AML-193 (cell line): ENCODE measurements at places on chromosomes 3 and 15.

DNA sequence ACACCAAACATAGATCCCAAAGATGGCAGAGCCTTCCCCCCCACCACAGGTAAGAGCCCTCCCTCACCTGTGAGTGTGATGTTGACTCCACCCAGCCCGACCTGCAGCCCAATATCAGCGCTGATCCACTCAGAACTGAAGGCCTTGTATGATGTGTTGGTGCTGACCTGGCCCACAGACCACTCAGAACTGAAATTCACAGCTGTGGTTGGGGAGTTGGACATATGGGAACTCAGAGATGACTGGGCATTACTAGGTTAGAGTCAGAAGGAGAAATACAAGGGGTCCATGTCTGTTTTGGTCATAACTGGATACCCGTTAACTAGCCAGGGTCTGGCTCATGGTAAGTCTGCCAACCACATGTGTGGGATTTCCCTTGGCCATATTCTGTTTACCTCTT, 6.9 kb downstream of the DUOXA2 start:
- no peak for DNase-seq

GRCh38 chr15:98889930-98890695, 117.5 kb downstream of the PGPEP1L start:
- no peak for DNase-seq

GRCh38 chr3:136929977-136930670, 27.7 kb upstream of the IL20RB start:
- no peak for DNase-seq

- DNase-seq = no peak
These were observed 1.4 kb downstream of the PEAK1 start for GRCh38 chr15:77418391-77418965.

DNA sequence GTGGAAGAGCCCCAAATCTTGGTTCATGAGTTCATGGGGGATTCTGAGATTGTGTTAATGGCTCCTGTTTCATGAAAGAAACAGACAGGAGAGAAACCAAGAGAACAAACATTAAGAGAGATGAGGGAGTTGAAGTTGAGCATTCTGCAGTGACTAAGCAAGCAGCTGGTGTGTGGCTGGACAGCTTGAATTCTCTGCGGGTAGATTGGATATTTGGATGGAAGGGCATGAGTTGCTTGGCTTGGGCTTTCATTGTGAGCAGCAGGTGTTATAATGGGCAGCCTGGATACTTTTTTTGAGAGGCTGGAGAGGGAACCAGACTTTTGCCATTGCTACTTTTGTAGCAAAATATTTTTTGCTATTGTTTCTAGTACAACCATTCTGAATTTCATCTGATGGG, 346.8 kb upstream of the SATB1 start:
- DNase-seq = no peak

DNA sequence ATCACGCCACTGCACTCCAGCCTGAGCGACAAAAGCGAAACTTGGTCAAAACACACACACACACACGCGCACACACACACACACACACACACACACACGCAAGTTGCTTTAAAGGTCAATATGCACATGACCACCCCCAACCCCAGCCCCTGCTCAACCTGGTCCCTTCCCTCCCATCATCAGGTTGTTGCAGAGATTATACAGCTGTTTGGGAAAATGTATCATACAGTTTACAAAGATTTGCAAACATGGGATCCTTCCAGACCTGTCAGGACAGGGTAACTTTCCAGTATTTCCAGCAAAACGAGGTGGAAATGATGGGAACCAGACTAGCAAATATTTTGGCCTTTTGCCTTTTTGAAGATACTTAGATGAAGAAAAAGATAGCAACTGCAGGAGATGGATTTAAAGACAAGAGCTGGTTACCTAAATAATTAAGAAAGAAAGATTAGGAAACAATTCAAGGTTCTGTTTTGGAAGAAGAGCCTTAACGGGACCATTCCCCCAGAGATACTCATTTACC, 80.2 kb downstream of the TNIK start:
- no peak for DNase-seq

GRCh38 chr15:39273717-39274411, 307.0 kb upstream of the THBS1 start:
- no peak for DNase-seq

GRCh38 chr3:55549177-55549576, 62.1 kb upstream of the WNT5A start:
- no peak for DNase-seq

GRCh38 chr15:38308797-38309196, 56.2 kb downstream of the SPRED1 start:
- DNase-seq = no peak

- DNase-seq = no peak
These were observed 23.0 kb downstream of the ACSBG1 start for GRCh38 chr15:78211189-78211921.

- DNase-seq = no peak
These were observed 226.4 kb downstream of the SCAPER start for GRCh38 chr15:76678766-76679165.

- DNase-seq = no peak
These were observed 33.0 kb upstream of the ARL14 start for GRCh38 chr3:160643994-160644393.

DNA sequence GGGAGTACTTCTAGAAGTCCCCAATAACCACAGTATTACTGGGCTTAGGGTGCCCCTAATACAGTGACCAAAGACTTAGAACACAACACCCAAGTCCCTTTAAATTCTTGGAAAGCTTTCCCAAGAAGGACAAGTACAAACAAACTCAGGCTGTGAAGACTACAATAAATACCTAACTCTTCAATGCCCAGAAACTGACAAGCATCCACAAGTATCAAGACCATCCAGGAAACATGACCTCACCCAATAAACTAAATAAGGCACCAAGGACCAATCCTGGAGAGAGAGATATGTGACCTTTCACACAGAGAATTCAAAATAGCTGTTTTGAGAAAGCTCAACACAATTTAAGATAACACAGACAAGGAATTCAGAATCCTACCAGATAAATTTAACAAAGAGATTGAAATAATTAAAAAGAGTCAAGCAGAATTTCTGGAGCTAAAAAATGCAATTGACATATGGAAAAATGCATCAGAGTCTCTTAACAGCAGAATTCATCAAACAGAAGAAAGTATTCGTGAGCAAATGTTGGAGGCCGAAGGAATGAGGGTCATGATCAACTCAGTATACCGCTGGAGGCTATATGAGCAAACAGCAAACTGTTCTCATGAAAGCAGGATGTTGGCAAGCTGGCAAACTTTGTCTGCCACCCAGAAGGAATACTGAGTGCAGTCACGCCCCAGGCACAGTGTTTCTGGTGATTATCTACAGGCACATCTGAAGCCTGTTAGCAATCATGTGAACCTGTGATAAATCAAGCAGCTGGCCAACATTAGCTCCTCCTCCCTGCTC, 87.0 kb upstream of the NECTIN3 start:
- no peak for DNase-seq

- DNase-seq = no peak
These were observed 45.6 kb downstream of the PRKCI start for GRCh38 chr3:170267793-170268192.

- DNase-seq = no peak
These were observed 19.3 kb upstream of the ZNF148 start for GRCh38 chr3:125394406-125394805.

GRCh38 chr3:3212781-3213440, 33.4 kb upstream of the CRBN start:
- DNase-seq = no peak

GRCh38 chr3:29332195-29332637, 51.3 kb downstream of the RBMS3 start:
- DNase-seq = no peak

GRCh38 chr3:186053954-186054791, 54.7 kb downstream of the ETV5 start:
- DNase-seq = no peak

DNA sequence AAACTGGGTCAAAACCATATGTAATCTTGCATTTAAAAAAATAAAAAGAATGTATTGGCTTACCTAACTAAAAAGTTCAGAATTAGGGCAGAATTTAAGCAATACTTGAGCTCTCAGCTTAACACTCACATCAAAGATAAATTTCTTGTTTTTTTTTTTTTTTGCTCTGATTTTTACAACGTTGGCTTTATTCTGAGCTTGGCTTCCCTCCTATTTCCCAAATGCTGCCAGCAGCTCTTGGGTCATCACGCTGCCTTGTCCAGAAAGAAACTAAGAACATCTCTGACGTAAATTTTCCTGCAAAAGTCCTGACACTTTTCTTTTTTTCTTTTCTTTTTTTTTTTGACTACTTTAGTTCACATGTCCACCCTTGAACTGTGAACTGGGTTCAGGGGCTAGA, 150.6 kb upstream of the TGFBR2 start:
- DNase-seq = no peak

GRCh38 chr15:90765531-90765930, 48.4 kb downstream of the BLM start:
- DNase-seq = no peak

GRCh38 chr3:151107177-151107576, 21.7 kb downstream of the MED12L start:
- DNase-seq = no peak

DNA sequence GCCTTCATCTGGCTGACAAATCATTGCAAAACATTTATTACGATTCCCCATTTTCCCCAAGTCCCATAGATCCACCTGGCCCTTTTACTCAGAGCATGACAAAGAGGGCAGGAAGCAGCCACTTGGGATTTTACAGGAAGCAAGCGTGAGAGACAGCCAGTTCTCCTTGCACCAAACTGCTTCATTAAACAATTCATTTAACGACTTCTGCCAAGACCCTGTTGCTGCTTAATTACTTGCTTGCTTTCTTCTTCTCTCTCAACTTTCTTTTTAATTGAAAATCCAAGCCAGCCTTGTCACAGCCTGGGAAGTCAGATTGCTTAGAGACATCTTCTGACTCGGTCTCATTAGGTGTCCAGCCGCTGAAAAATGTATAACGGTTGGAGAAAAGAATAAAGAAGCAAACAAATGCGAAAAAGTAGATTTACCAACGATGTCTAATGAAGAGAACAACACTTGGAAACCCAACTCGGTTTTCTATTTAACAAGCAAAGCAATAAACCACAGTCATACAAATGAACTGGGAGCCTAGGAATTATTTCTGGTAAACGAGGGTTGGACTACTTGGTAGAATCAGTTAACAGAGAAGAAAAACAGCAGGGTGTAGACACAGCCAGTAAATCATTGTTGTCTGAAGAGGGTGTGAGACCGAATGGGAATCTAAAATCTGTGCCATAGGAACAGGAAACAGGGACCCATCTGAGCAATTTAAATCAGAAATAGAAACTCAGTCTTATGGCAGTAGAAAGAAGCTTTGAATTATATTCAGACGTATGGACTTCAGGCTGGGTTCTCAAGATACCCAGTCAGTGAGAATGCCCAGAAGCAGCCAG, 298.3 kb downstream of the LRRC3B start:
- no peak for DNase-seq

DNA sequence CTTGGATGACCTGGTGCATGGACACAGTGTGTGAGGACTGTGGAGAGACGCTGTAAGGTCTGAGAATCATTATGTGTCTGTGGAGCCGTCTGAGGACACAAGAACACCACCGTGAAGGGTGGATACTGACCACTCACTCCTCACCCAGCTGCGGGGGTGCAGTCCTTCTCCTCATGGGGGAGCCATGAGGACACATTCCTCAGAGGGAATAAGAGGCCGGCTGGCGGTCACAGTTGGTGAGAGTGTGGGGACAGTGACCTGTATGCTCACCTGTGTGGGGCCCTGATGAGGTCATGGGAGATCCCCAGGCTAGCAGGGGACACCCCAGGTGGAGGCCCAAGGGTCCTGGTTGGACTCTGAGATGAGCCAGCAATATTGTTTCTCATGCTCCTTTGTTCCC, 2.5 kb upstream of the TRPM1 start:
- DNase-seq = no peak

DNA sequence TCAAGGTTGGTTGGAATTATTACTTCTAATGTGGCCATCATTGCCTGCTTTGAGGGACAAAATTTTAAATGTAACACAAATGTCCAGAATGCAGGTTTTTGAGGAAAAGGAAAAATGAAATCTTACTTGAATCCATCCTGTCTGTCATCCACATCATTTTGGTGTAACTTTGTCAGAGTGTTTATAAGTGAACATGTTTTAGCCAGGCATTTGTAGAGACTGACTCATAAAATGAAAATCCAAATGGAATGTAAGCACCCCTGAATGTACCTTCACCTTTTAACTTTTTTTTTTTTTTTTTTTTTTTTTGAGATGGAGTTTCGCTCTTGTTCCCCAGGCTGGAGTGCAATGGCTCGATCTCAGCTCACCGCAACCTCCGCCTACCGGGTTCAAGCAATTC, 141.8 kb upstream of the BNIP2 start:
- no peak for DNase-seq

DNA sequence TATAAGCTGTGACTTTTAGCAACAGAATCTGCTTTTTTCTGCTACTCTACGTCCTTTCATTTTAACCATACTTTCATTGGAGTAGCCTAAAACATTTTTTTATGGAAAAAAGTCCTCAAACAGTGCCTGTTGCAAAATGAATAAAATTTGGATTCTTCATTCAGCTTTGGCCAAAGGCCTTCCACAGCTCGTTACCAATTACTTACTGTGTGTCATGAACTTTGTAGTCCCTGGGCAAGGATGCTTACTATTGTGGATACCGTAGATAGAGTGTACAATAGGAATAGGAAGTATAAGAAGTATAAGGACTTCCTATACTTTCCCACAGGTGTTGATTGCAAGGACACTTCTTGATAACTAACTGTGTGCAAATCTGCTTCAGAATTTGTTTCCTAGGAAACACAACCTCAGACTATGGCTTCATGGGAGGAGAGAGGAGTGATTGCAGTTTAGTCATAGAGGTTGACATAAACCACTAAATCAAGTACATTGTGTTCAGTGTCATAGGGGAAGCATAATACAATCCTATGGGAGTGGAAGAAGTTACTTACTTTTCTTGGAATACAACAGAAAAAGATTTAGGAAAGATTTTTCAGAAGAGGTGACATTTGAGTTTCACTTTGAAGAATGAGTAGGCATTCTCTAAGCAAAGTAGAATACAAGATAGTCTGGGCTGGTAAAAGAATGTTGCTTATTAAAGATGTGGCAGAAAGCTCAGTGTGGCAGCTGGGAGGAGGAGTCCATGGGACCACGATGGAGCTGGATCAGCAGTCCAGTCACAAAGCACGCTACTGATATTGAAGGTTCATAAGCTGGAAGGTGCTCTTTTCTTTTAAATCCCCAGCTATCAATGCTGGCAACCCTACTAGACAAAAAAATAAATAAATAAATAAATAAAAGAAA, 309.7 kb upstream of the TPRG1 start:
- DNase-seq = no peak

DNA sequence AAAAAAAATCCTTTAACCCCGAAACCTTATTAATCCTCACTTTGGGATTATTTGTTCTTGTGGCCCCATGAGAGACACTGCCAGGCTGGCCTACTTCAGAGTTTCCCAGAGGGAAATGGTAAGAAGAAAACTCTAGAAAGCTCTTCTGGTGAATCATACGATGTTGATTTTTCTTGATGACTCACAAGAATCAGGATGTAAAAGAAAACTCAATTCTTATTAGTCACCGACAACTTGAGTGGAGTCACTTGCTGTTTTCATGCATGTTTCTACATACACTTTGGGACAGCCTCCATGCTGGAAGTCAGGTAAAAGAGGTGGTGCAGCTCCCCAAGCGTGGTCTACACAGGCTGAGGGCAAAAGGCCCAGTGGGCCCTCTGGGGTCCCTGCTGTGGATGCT, 42.8 kb downstream of the MYO5C start:
- no peak for DNase-seq
